ENCODE measurements at places on chromosomes 5 and 9. TPM values are rescaled to one million over a fixed set of nuclear protein-coding genes. Genes with fewer than 3 reads are reported as not detected.

Gene SHISAL2B
- total RNA-seq, result not detected

Gene TMEM232
- total RNA-seq, result 13.3 TPM

Gene PLAC8L1
- total RNA-seq, result not detected

Gene SLC45A2
- not detected for total RNA-seq

Gene TNFSF8
- total RNA-seq, result 5.8 TPM

Gene RLN1
- not detected for total RNA-seq

Gene VCAN
- 870 TPM for total RNA-seq

Gene KIF12
- total RNA-seq, result not detected

Gene FBXO38
- 121 TPM for total RNA-seq

Gene ABLIM3
- 41.2 TPM for total RNA-seq

Gene DMRTA1
- 0.41 TPM for total RNA-seq

Gene PHYHD1
- 36.3 TPM for total RNA-seq

DNA sequence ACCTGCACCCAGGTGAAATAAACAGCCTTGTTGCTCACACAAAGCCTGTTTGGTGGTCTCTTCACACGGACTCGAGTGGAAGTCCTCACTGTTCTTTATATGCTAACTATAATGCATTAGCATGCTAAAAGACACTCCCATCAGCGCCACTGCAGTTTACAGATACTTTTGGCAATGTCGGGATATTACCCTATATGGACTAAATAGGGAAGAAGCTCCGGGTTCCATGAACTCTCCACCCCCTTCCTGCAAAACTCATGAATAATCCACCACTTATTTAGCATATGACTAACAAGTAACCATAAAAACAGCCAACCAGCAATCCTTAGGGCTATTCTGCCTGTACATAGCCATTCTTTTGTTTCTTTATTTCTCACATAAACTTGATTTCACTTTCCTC, 426.2 kb upstream of the PTPRD start:
- DNase-seq, result no peak

GRCh38 chr5:93184041-93184440, 397.0 kb downstream of the NR2F1-AS1 start:
- DNase-seq, result no peak

DNA sequence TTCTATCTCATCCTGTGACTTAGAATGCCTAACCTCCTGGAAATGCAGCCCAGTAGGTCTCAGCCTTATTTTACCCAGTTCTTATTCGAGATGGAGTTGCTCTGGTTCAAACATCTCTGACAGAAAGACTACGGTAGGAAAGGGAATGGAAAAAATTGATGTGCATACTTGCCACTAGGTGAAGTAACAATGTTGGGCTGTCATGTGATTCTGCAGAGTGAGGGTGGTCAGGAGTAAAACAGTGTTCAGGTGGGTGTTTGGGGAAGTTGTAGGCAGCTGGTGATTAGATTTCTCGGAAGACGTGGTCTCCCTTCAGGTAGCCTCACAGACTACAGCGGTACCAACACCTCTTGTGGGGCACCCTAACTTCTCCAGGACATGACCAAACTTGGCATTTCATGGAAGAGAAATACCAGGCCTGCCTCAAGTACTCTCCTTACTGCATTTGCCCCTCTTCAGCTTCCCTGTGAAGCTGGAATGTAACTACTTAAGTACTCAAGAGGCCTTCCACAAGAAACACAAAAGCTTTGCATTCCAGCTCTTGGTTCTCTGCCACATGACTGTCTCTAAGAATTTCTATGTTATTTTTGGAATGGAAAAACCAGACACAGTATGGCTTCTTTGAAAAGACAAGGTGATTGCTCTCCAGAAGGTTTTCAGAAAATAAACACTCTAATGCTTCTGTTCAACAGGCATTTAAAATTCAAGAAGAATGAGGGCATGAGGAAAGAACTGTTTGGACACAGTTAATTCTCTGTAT, 17.4 kb upstream of the ENTREP1 start:
- DNase-seq, result no peak

- DNase-seq, result no peak
Measured at GRCh38 chr9:20331095-20331685, 291.1 kb downstream of the MLLT3 start.

DNA sequence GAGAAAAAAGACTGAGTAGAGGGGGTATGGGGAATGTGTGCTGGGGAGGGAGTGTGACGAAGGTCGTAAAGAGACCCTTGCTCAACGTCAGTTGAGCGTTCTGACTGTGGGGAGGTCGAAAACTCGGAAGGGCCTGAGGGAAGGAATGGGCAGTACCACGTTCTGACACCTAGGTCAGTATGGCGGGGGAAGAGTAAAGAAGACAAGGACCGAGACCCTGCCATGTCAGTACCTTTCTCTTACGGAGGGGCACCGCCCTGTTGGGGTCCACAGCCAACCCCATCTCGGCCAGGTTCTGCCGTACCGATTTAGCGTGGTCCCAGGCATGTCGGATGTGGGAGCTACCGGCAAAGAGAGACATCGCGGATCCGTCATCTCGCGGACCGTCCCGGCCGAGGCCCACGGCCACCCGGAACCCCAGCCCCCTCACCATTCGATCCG, 375 bp downstream of the NOP16 start:
- DNase-seq, result no peak

DNA sequence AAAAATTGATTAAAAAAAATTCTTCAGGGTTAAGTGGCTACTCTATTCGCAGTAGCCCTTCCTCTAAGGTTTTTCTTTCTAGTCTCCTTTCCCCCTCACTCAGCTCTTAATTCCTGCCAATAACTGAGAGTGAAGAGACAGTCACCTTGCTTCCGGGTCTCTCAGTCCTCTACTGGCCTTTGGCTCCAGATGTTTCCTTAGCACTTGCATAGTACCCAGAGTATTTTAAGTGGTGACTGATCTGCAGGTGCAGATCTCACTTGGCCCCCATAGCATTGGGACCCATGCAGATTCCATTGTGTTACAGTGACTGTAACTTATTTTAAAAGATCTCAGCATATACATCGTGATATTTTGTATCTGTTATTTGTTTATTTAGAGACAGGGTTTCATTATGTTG, 66.2 kb downstream of the GCNT1 start:
- DNase-seq, result no peak

DNA sequence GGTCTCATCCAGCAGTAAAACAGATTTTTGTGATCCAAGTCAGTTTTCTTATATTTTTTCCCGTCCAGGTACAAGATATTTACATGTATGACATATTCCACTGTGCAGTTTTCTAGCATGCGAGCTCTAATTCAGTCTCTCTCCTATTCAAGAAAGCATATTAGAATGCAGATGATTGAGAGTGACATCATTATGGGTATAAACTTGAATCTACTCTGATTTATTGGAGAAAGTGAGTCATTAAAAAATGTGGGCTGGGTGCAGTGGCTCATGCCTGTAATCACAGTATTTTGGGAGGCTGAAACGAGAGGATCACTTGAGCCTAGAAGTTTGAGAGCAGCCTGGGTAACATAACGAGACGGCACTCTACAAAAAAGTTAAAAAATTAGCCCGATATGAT, 6.2 kb downstream of the FER start:
- no peak for DNase-seq

DNA sequence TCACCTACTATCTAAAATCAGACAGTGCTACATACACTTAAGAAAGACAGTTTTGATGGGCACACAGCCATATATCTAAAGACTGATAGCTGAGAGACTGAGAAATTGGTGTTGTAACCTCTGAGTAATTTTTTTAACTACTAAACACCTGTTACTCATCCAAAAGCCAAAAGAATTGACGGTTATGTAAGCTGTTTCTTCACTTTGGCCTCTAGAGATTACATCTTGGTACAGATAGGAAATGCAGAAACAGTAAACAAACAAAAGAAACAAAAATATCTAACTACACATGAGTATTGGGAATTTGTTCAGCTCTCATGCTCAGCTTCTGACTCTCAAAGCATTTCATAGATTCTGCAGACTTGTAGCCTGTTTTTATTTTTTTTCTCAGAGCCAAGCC, 152.1 kb upstream of the GAS1 start:
- DNase-seq, result no peak

- DNase-seq, result no peak
Measured at GRCh38 chr5:156208271-156208670, 118.7 kb upstream of the SGCD start.

- DNase-seq, result no peak
Measured at GRCh38 chr9:93304574-93305496, 120.9 kb downstream of the WNK2 start.

GRCh38 chr5:145826895-145827674, 8.1 kb downstream of the PRELID2 start:
- DNase-seq, result no peak

DNA sequence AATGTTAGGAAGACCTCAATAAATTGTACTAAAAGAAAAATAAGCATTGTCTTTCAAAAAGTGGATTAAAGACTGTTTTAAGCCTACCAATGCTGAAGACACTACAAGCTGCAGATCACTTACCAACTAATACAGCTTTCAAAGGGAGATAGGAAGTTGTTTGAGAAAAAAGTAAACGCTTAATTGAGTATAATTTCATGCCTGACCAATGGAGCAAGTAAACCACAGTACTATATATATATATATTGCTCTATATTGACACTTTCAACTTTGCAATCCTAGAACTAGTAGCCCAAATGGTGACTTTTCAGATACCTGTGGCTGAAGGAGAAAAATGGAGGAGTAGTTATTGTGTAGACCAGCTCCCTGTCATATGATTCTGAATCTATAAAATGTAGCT, 85.7 kb downstream of the FREM1 start:
- no peak for DNase-seq

DNA sequence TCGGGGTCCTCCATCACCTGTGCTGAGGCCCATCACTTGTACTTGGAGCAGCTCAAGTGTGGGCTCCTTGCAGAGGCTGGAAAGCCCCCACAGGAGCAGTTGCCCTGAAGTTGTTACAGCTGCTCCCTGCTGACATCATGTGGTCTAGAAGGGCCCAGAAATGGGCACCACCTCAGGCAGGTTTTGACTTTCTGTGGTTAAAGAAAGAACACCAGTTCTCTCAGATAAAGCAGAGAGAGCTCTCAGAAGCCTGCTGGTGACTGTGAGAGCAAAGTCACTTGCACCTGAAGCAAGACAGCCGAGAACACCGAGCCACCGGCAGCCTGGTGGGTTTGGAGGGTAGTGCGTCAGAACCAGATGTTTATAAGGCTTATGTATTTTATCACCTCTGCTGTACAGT, 70.4 kb downstream of the MVB12B start:
- no peak for DNase-seq

GRCh38 chr5:84518370-84518769, 133.7 kb upstream of the EDIL3 start:
- DNase-seq, result no peak

DNA sequence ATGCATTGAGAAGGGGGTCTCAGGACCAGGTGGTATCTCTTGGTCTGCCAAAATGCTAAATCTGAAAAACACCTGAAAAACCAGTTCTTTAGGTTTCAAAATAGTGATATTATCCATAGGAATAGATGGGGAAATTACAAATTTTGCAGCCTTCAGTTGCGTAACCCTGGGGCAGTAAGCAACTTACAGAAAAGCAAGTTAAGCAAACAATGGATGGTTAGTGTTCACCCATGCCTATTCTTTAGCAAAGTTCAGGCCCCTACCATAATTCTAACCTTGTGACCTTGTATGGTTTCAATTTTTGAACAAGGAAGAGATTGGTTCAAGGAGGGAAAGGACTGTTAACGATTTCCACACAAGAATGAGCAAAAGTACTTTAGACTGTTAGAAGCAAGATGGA, 24.5 kb downstream of the GLRX start:
- no peak for DNase-seq

DNA sequence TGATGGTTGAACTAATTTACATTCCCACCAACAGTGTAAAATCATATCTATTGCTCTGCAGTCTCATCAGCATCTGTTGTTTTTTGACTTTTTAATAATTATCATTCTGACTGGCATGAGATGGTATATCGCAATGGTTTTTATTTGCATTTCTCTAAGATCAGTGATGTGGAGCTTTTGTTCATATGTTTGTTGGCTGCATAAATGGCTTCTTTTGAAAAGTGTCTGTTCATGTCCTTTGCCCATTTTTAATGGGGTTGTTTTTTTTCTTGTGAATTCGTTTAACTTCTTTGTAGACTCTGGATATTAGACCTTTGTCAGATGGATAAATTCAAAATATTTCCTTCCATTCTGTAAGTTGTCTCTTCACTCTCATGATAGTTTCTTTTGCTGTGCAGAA, 115.2 kb upstream of the CDH12 start:
- DNase-seq, result no peak

- no peak for DNase-seq
Measured at GRCh38 chr5:157326440-157327005, 60.6 kb downstream of the CYFIP2 start.

DNA sequence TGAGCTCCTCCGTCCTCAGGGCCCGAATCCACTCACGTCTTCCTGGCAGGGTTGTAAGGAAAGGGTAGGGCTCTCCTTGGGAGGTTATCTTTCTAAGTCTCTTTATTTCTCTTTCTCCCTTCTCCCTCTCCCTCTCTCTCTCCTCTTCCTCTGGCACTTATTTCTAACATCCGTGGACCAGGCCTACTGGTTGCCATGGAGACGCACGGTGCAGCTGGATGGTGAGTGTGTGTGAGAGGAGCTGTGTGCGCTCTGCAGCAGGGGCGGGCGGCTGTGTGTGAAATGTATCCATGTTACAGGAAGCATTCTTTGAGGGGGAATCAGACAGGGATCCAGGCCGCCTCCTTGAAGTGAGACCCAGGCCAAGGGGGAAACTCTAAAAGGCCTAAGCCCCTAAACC, 32.2 kb downstream of the PCDH1 start:
- no peak for DNase-seq

DNA sequence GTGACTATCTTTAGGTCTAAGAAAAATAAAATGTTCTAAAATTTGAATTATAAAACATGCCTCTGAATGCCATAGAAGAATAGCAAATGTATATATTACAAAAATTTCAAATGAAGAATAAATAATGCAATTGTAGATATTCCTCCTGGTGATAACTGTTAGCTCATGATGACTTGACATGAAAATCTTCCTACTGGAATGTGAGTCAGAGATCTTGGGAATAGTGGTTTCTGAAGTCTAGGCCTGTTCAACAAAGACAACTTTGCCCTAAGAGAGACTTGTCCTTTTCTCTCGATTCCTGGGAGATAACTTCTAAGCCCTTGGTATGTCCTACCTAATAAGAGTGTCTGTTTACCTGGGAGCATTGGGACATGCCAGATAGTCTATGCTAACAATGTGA, 746.3 kb upstream of the RIOK2 start:
- no peak for DNase-seq

DNA sequence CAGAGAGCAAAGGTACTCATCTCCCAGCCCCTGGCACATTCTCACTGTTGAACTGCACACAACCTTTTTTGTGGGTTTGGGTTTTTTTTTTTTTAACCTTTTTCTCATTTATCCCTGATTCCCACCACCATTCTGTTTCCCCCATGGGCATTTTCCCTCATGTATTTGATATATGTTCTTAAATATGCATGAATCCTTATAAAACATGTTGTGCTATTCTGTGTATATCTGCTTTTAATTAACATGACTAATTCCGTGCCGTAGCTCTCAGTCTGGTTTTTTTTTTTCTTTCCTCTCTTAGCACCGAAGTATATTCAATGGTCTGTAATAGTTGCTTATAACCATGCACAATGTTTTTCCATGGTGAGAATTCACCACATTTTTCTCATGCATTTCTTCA, 204.5 kb downstream of the RGS3 start:
- no peak for DNase-seq

GRCh38 chr9:89304834-89305188, 6.2 kb upstream of the CKS2 start:
- DNase-seq, result no peak

All from thoracic aorta (tissue), 2 donors.